ENCODE measurements at places on chromosomes 5 and 9.

- no peak for DNase-seq
Observed at GRCh38 chr5:142219146-142219545, 105.7 kb downstream of the SPRY4 start.

DNA sequence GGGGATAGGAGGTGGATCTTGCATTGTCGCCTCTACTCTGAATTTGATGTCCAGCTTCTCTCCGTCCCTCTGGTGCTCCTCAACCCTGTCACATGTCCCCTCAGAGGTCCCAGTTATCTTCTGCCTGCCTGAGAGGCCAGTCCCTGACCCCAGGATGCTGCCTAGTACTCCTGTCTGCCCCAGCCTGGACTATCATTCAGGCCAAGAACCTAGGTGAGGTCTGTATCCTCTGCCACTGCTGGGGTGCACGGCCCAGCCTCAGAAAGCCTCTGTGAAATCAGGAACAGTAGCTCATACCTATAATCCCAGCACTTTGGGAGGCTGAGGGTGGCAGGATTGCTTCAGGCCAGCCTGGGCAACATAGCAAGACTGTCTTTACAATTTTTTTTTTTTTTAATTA, 8.6 kb downstream of the SPINK4 start:
- no peak for DNase-seq

DNA sequence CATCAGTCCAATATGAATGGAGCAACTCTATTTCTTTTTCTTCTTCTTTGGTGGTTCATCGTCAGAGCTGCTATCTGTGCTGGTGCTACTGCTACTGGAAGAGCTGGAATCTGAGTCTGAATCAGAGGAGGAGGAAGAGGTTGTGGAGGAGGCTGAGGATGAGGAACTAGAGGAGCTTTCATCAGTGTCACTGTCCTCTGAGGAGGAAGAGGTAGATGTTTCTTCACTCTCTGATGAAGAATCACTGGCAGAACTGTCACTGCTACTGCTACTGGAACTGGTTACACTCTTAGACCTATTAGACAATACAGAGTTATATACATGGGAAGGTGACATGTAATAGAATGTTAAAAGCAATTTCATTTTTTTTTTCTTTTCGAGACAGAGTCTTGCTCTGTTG, 27.8 kb downstream of the ZCCHC10 start:
- no peak for DNase-seq

DNA sequence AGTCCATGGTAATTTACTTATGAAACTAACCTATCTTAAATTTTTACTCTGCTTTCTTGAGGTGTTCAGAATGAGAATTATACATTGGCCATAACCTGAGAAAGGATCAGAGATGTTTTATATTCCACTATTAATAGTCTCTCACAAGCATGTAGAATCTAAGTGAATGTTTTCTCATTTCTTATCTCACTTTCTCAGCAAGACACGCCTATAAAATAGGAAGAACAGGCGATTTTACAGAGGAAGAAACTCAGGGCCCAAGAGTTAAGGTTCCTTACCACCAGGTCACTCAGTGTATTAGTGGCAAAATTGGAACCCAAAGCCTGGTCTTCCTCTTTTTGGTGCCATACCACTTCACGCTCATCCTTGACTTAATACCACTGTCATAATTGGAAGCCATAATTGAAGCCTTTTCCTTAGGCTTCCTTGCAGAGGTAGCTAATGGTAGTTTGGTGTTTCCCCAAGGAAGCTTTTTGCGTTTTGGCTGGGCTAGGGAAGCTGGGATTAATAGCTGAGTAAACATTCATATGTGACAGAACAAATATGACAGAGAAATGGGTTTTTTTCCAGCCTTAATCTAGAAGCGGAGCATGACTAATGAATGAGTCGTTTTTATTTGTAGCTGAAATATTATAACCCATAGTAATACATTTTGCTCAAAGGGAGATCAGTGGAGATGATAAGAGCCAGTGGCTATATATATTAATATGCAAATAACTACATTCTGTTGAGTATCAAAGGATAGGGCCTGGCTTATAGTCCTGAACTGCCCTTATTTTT, 16.9 kb downstream of the HMGXB3 start:
- no peak for DNase-seq

DNA sequence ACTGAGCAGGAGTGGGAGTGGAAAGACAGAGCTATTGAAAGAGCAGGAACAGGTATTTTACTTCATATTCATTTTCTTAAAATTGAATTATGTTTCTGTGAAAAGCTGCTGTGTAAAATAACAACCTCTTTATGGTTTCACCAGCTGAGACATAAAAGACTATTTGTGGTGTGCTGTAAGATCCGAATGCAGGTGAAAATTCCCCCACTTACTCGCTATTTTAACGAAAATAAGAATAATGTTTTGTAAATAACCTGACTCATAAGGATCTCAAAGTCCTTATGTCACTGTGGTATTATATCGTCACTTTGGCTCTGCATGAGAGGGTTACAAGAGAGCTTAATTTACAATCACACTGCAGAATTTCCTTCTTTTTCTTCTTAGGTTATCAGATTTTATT, 65.3 kb upstream of the NFIB start:
- no peak for DNase-seq

DNA sequence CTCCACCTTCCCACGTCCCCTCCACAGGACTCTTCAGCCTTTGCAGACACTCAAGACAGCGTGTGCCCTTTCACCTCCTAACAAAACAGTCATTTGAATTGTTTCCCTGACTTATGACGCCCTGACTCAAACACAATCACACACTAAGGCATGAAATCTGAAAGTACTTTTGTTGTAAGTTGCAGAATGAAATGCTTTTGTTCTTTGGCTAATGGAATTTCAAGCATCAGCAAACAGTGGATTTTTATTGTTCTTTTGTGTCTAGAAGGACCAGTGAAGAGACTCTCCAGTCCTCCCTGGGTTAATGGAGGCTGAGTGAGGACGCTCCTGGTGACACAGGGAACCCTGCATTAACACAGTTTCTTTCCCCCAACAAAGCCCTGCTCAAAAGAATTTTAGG, 380.1 kb downstream of the CTNND2 start:
- no peak for DNase-seq

DNA sequence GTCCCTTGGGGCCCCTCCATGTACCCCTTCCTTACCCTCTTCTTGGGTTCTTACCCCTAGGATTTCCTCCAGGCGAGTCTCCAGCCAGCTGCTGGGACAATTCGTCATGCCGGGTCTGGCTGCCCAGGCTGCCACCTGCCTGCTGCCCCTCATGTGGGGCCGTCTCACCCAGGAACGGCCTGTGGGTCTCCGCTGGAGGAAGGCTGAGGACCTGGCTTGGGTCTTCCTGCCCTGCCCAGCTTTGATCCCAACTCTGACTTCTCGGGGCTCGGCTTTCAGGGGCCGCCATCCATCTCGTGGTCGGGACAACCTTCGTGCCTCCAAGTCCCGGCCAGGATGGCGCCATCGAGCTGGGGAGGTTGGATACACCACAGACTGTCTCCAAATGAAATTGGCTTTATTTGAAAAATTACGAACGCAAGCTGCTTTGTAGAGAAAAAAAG, 38.1 kb downstream of the HMCN2 start:
- DNase-seq: no peak

- no peak for DNase-seq
Observed at GRCh38 chr9:136565086-136565714, 19.4 kb upstream of the NOTCH1 start.

DNA sequence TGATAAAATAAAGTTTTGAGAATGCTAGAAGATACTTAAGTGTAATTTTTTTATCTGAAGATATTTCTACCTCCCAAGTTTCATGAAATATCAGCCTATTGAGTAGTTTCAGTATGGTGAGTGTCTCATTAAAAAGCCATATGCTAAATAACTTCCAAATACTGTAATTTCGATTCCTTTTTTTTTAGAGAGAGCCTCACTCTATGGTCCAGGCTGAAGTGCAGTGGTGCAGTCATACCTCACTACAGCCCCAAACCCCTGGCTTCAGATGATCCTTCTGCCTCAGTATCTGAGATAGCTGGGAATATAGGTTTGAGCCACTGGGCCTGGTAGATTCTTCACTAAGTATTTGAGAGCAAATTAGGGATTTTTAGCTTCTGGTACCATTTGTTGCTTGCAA, 24.5 kb downstream of the CDC42SE2 start:
- DNase-seq: no peak

- peak; percentile 76 for DNase-seq
Observed at GRCh38 chr9:137293094-137293481, 9.0 kb downstream of the NRARP start.

GRCh38 chr9:71897577-71897976, 13.4 kb downstream of the ABHD17B start:
- no peak for DNase-seq

DNA sequence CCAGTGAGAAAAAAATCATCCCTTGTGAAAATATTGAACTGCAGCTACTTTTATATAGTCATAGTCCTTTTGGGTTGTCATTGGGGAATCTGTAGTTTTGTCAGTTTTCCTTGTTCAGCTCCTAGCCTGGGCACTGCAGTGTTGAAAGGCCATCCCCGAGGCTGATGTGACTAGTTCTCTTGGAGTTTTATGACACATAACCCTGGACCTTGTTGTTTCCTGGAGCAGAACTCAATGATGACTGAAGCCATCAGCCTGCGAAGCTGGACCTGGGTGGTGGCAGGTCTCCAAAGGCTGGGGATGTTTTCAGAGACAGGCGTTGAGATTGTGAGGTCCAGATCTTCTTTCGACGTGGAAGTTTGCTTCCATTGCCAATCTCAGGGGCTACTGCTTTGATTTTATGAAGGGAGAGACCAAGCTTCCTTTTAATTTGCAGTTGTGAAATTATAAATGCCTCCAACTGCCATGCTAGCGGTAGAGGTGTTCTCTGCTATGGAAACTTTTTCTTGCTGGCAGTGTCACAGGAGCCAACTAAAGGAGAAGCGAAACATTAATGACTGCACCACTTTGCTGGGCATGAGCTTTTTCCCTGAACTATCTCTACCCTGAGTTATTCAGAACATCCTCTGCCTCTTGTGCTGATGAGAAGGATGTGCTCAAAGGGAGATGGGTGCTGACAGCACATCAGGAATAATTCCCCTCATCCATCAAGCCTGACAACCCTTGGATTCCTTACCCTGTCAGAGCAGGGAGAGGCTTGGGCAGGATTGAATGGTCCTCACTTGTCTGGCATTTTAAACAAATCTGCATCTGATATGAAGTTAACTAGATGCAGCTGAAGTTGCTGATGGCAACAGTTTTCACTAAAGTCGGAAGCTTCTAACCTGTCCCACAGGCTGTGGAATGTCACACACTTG, 209.6 kb downstream of the MAST4 start:
- no peak for DNase-seq

DNA sequence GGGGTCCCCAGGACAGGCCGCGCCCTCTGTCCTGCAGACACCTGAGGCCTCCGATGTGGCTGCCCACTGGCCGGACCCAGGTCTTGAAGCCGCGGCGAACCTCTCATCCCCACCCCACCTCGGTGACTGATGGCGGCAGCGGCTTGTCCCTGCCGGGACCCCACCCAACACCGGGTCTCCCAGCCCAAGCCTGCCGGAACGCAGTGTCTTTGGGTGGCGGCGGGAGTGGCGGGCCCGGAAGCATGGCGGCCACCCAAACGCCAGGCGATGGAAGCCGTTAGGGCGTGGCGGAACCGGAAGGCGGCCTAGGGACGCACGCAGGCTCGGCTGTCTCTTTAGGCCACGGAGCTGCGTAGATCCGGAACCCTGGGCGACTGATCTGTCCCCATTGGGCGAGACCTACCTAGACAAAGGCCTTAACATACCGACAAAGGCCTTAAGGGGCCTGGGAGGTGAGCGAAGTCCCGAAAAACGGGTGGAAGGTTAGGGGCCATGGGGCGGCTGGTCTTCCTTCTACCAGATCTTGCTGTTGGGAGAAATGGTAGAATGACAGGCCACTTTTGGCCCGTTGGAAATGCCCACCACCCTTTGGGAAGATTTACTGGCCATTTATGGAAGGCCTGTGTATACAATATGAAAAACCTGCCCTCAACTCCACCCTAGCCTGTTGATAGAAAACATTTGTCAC, 94.6 kb upstream of the SMC2 start:
- no peak for DNase-seq

GRCh38 chr5:83919071-83920041, 198.7 kb upstream of the HAPLN1 start:
- DNase-seq: no peak

- DNase-seq: no peak
Observed at GRCh38 chr9:98022447-98022846, 34.1 kb upstream of the NANS start.

GRCh38 chr9:114059047-114059803, 18.9 kb downstream of the AMBP start:
- DNase-seq: no peak

- DNase-seq: no peak
Observed at GRCh38 chr9:81071108-81071507, 618.2 kb downstream of the TLE1 start.

DNA sequence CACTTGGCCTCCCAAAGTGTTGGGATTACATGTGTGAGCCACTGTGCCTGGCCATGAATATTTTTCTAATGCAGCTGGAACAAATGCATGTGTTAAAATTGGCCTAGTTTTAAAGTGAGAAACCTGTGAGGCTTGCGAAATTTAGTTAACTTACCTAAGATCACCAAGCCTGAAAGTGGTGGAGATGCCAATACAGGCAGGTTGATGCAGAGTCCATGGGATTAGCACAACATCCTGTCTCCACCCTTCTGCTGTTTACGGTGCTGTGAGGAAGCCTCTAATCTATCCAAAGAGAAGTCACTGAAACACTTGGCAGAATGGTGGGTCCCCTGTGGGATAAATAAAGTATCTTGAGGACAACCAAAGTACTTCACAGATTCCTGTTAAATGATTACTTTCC, 98.2 kb downstream of the PCSK5 start:
- DNase-seq: no peak

DNA sequence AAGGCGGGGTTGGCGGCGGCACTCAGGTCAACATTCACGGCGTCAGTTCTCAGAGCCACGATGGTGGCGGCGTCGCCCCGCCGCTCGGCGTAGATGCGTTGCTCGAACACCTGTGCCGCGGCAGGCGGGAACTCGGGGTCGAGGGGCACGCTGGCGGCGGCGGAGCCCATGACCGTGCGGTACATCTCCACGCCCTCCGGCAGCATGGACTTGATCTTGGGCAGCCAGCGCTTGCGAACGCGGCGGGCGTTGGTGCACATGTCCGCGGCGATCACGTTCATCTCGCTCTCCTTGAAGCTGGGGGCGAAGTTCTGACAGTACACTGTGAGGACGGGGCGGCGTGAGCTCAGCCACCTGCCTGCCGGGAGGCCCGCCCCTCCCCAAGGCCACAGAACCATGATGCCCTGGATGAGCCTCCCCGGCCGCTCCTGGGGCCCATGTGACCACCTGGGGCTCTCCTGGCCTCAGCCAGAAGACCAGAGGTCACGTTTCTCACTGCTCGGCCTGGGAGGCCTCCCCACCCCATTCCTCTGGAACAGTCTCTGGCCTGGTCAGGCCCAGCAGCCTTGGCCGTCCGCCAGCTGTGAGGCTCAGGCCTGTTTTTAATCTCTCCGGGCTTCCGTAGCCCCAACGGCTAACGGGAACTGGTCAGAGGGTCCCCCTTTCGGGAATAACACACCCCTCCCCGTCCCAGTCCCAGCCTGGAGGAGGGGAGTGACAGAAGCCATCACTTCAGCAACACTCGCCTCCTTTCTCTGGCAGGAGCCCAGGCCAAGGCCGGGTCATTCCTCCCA, 50.7 kb upstream of the UBAC1 start:
- DNase-seq: peak; percentile 42
